Stimulated activated CD4-positive, alpha-beta T cell treated with anti-CD3 and anti-CD28 coated beads, Interleukin-1b, Interleukin-23, amount 100 ng/mL, for 24 hours (primary cell): ENCODE measurements at places on chromosomes 2 and 18.

DNA sequence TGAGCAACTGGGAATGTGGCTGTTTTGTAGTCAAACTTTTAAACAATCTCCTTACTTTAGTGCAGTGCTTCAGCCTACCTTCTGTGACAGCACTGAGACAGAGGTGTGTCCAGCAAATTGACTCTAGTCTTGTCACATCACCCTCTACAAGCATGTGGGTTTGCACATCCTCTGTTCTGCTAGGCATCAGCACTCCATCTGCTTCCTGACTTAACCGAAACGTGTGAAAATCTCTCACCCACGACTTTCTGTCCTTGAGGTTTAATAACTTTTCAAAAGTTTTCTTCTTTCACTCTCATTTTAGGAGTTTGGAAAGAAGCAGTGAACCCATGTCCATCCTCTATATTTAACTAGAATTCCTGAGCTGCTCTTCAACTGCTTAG is 42.6 kb downstream of the TTR start:
- no peak for DNase-seq

DNA sequence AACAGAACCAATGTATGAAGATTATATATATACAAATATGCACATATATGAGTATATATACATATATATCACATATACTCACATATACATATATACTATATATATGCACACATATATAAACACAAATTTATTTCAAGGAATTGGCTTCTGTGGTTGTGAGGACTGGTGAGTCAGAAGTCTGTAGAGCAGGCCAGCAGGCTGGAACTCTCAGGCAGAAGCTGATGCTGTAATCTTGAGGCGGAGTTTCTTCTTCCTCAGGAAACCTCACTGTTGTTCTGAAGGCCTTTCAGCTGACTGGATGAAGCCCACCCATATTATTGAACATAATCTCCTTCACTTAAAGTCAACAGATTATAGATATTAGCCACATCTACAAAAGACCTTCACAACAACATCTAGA is 143.9 kb upstream of the CREB1 start:
- no peak for DNase-seq

GRCh38 chr2:222319586-222320435 is 21.0 kb upstream of the PAX3 start:
- no peak for DNase-seq

GRCh38 chr2:48719480-48720177 is 35.9 kb downstream of the LHCGR start:
- no peak for DNase-seq

DNA sequence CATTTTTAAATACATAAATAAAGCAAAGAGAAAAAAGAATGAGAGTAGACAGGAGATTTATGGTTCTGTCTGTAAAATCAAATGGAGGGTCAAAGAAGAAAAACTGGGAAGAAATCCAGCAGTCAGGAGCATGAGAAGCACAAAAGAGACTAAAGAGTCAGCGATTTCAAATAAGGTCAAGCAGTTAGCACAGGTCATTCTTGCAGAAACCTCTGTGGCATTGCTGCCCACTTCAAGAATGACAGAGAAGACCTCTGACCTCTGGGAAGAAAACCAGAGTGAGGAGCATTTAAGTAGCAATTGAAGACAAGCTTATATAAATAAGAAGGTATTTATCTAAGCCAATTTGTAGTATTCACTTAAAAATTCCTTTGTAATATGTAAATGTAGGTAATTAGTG is 172.0 kb upstream of the SPOPL start:
- DNase-seq = no peak

GRCh38 chr2:121093692-121094091 is 191.3 kb downstream of the TFCP2L1 start:
- DNase-seq = no peak

- DNase-seq = no peak
Observed at GRCh38 chr2:185531721-185532120, 206.9 kb upstream of the FSIP2 start.

- no peak for DNase-seq
Observed at GRCh38 chr2:215423234-215423633, 12.6 kb downstream of the FN1 start.

- no peak for DNase-seq
Observed at GRCh38 chr2:29688429-29688828, 233.0 kb downstream of the ALK start.

DNA sequence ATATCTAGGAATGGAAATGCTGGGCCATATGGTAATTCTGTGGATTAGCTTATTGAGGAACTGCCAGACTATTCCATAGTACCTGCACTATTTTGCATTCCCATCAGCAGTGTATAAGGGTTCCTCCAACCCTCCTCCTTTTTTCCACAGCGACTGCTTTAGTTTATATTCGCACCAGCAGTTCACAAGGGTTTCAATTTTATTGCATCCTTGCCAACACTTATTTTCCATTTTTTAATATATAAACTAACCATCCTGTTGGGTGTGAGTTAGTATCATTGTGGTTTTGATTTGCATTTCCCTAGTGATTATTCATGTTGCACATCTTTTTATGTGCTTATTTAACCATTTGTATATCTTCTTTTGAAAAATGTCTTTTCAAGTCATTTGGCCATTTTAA is 67.0 kb downstream of the NAT8 start:
- no peak for DNase-seq

GRCh38 chr2:21386666-21387065 is 262.9 kb downstream of the TDRD15 start:
- no peak for DNase-seq

DNA sequence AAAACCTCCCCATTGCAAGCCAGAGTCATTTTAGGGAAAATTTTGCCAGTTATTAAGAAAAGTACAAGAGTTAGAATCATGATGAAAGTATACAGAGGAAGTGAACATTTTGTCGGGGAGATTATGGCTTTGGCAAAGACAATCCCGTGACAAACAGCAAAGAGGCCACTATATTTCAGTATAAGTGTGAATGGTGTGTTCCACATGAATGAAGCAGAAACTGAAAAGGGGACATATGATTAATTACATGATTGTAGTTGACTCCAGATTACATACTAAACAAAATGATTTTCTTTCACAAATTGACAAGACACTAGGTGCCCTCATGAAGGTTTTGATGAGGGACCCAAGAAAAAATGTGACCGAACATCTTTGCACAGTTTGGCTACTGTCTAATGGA is 42.0 kb downstream of the SP140 start:
- DNase-seq = no peak

- no peak for DNase-seq
Observed at GRCh38 chr18:25831301-25831701, 259.1 kb downstream of the SS18 start.

GRCh38 chr2:109487536-109487869 is 126.3 kb downstream of the SEPTIN10 start:
- DNase-seq = no peak

DNA sequence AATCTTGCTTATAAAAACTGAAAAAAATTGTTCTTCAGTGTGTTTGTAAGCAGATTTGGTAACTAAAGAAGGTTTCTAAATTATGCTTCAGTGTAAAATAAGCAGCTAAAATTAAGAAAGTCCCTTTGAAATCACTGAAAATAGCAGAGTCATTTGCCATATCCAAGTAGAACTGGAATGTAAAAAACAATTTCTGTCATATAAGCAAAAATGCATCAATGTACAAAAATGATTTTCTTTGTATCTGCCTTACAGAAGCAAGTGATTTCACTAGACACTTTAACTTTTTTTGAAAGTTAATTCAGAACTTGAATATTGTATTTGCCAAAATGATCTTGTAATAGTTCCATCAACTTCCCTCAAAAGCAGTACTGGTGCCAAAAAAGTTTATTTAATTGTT is 121.7 kb upstream of the CD226 start:
- no peak for DNase-seq

GRCh38 chr2:28650266-28650584 is 101.4 kb upstream of the PPP1CB start:
- DNase-seq = no peak

DNA sequence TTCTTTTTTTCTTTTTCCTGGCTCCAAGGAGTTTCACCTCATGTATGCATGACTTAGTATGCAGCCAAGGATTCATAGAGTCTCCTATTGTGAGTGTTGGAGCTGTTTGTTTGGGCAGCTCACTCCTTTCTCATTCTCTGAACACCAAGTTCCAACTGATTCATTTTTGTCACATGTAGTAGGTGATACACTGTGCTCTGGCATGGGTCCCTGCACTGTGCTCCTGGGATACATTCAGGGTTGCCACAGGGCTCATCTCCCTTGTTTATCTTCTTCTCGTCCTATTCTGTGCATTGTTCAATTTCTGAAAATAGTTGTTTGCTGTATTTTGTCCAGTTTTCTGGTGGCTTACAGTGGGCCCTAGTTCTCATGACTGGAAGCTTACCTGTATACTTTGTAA is 96.8 kb downstream of the ZNF407 start:
- no peak for DNase-seq

DNA sequence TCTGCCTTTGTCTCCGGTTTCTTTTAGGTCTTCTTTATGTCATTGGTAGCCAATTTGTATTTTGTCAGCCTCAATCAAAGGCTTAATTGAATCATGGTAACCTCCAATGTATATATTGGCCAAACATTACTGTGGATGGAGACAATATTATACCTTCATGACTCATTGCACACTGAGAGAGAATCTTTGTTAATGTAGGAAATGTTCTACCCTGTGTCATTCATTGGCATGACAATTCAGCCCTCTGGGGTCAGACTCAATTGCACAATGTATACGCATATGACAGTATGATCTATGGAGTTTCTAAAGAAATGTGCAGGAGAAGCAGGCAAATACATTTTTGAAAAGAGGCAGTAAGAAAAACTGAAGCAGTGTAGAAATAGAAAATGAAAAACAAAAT is 162.6 kb downstream of the PDE11A start:
- DNase-seq = no peak

- no peak for DNase-seq
Observed at GRCh38 chr2:85999061-85999831, 106.4 kb downstream of the POLR1A start.

GRCh38 chr2:148338541-148338940 is 306.0 kb upstream of the EPC2 start:
- DNase-seq = no peak

DNA sequence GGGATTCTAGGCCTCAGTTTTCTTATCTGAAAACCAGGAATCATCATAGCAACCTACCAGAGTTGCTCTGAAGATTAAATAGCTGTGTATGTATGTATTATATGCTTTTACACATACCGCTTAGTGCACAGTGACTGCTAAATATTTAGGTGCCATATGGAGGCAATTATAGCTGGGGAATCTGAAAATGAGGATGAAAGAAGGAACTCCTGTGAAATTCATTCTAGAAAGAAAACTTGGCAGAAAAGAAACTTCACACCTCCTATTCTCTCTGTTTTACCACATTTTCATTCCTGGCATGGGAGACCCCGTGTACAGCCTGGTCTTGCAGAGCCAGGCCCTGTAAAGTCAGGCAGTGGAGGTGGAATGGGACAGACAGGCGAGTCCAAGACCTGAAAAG is 862.4 kb downstream of the CNTNAP5 start:
- no peak for DNase-seq

- no peak for DNase-seq
Observed at GRCh38 chr2:10742666-10743065, 21.2 kb downstream of the ATP6V1C2 start.

- DNase-seq = no peak
Observed at GRCh38 chr2:45224321-45224992, 215.2 kb upstream of the SIX2 start.

GRCh38 chr2:72527424-72527823 is 298.4 kb downstream of the EXOC6B start:
- DNase-seq = no peak
